ENCODE measurements at places on chromosomes 3 and 15.

DNA sequence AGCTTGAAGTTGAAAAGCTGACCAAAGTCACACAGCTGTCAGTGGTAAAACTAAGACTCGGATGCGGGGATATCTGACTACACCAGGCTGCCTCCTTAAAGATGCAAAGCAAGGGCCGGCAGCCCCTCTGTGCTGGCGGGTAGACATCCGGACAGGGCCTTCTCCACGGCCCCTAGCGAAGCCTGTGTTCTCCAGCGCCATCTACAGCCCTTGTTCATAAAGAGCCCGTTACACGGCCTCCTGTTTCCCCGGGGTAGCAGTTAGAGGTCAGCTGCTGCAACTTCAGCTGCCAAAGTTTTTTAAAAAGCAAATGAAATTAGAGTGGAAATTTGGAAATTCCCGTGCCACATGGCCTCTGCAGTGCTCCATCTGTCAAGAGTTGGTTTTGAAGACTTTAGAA is 383.0 kb downstream of the TBL1XR1 start:
- no peak for DNase-seq

GRCh38 chr15:90451053-90451850 is 63.2 kb downstream of the IQGAP1 start:
- DNase-seq: no peak

DNA sequence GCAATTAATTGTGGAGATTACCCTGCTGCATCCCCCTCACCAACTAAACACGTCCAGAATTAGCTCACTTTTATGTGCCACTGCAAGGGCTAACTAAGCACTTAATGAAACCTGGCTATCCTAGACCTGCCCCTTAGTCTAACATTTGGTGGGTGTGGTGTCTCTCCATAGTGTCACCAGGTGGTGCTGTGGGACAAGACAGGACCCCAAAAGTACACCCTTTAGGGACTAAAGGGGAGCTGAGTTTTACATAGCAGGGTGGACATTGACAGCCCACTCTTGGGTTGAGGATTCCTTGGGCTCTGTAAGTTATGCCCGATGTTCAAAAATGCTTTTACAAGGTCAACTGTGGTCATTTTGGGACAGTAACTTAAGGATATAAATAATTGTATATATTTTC is 5.7 kb downstream of the DUT start:
- no peak for DNase-seq

DNA sequence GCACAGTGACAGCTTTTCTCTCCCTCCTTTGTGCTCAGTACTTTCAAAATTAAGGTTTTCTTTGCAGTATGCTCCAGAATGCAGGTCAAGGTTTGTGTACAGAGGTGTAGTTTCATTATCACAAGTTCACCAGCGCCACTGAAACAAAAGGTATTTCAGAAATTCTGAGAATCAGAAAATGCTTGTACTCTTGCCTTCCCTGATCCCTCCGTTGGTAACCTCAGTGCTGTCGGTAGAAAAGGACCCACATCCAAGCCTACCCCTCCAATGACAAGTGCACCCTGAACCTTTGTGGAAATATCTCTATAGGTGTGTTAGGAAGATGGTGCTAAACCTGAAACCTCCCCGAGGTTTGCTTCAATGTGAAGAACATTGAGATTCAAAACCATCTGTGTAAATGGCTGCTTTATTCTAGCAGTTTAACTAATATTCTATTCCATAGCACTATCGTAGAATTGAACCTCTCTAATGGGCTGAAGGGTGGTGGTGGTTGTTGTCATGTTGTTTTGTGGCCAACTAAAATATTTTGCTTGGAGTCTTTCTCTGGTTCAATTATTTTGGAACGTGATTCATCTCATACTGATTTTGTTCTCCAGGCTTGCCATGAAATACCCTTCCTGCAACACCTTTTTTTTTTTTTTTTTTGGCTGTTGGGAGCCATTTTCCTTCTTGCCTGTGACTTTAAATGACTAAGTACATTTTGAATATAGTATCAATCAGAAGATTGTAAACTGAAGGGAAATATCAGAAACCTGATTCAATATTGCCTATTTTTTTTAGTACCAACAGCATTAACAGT is 20.7 kb downstream of the ZBTB38 start:
- DNase-seq: peak; percentile 48

DNA sequence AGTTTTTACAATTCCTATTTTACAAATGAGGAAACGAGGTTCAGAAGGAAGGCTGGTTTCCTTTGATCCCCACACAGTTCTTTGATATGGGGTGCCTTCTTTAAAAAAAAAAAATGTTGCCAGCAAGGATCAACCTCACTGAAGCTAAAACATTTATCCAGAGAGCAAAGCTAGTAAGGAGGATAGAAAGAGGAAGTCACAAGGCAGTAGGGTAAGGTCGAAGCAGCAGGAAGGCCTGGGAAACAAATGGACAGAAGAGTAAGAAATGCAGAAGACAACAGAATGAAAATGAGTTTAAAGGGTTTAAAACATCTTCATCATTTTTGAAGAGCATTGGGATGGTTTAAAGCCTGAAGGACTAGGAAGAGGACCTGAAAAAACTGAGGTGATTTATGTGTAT is 30.6 kb upstream of the CP start:
- no peak for DNase-seq

- no peak for DNase-seq
Observed at GRCh38 chr3:28586325-28586724, 237.7 kb upstream of the AZI2 start.

- no peak for DNase-seq
Observed at GRCh38 chr15:69723404-69724096, 270.9 kb downstream of the RPLP1 start.

DNA sequence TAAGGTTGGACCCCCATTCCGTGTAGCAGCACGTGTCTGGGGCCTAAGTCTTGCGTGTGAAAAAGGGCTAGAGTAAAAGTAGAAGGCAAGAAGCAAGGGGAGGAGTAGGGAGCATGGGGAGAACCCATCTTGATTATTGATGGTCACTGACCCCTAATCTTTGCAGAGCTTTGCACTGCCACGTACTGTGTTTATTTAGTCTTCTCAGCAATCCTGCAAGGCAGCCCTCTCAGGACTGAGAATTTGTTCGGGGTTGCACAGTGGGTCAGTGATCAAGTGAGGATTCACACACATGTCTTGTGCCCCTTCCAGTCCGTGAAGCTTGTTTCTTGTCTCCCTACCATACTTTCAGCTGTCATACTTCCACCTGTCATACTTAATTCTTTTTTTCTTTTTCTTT is 7.2 kb downstream of the SEMA4B start:
- DNase-seq: no peak

DNA sequence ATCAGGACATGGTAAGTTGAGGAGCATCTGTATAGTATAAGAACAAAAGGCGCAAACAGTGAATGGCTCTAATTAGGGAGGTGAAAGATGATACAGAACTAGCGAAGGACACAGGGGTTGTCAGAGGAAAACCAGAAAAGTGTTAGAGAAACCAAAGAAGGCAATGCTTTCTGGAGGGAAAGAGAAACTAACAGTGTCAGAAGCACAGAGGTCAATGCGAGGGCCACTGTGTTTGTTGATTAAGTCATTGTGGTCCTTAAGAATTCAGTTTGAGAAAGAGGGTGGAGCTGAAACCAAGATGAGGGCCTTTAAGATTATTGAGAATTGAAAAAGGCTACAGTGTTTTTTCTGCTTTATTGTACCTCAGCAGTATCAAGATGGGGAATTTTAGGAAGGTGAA is 28.8 kb downstream of the ATG7 start:
- DNase-seq: no peak

DNA sequence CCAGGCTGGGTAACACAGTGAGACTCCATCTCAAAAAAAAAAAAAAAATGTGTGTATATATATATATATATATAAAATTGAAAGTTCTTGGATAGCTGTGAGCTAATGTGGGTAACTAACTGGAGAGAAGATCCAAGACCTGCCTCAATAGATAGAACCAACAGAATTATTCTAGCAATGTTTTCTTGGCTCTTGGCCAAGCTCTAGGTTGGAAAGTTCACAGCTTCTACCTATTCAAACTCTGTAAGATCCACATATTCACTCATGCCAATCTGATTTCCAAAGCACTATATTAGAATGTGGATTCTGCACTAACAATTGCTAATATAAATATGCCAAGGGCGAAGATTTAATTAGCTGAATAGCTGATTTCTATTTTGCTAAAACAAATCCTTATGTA is 29.8 kb upstream of the CMTM6 start:
- DNase-seq: no peak

DNA sequence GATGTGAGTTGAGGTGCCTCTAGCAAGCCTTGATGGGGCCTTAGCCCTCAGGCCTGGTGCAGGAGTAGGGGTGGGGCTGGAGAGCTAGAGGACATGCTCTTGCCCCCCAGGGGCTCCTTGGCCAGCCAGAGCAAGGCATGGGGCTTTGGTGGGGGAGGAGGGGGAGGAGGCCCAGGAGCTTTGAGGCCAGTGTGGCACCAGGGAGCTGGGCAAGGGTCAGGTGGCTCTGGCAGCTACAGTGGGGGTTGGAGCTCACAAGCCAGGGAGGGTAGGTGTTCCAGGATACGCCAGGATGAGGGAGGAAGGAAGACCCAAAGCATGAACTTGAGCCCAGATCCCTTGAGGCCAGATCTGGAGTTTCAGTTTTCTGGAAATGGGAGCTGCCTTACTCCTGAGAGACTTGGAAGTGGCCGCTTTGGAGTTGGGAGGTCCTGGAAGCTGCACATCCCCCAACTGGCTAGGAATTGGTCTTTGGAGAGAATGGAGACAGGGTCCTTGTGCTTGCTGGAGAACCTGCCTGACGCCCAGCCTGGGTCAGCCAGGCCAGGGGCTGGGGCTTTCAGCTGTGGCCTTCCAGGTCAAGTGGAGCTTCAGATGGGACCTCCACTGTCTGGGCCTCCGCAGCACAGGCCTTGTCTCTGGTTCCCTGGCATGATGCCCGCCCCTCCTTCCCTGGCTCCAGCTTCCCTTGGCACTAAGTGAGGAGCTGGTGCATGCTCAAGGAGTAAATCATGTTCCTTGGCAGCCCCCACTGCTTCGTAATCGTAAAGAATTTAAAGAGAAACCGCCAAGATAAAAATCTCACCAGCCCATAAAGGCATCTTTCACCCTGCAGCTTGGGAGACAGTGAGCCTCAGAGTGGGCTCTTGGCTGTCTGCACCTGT is 8.7 kb downstream of the SEMA3F start:
- DNase-seq: no peak

- DNase-seq: peak; percentile 19
Observed at GRCh38 chr3:20043396-20043795, 3.1 kb downstream of the KAT2B start.

DNA sequence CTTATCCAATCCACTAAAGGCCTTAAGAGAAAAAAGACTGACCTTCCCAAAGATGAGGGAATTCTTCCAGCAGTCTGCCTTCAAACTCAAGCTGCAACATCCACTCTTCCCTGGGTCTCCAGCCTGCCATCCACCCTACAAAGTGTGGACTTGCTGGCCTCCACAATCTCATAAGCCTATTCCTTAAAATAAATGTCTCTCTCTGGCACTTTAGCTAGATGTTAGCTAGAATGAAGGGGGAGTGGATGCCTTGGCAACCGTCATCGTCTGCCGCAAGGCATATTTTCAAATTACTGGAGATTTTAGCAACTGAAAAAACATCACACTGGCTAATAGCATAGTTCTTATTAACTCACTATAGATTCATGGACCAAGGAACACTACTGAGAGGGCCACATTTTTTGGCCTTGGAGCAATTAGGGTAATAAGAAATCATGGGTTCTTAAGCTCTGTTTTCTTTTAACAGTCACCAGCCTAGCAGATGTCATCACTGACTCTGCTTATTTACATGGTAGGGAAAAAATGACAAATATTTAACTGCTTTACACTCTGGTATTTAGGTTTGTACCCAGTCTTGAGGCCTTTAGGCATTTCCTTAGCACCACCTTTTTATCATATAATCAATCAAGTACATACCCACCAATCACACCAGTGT is 245.3 kb downstream of the MYRIP start:
- no peak for DNase-seq

Data from T-helper 1 cell (primary cell).